Foreskin melanocyte (primary cell): ENCODE measurements at places on chromosomes 1 and 21.

DNA sequence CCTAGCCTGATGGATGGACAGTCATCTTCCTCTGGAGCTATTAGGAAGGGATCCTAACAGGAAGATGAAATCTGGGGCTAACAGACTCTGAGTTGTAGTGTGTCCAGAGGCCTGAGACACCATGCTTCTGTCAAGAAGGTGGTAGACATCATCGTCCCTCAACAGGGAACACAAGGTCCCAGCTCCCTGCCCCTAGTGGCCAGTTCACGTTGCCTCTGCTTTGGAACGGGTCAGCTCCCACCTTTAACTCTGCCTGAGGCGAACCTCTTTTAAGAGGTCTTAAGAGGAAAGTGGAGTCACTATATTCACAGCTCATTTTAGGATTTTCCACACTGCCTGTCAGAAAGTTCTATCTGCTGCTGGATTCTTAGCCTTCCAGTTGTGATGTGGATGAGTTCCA lies 28.3 kb downstream of the LRRC71 start:
- no peak for DNase-seq

DNA sequence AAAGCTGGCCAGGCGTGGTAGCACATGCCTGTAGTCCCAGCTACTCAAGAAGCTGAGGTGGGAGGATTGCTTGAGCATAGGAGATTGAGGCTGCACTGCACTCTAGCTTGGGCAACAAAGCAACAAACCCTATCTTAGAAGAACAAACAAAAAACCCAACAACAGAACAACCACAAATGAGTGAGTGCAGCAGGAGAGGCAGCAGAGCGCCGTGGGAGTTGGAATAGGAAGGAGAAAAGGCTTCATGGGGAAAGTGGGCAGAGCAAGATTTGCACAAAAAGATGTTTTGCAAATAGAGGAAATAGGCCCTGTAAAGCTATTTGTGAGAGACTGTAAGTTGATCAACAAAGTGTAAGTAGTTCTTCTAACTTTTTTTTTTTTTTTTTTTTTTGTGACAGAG lies 19.6 kb downstream of the SMAP2 start:
- no peak for DNase-seq

DNA sequence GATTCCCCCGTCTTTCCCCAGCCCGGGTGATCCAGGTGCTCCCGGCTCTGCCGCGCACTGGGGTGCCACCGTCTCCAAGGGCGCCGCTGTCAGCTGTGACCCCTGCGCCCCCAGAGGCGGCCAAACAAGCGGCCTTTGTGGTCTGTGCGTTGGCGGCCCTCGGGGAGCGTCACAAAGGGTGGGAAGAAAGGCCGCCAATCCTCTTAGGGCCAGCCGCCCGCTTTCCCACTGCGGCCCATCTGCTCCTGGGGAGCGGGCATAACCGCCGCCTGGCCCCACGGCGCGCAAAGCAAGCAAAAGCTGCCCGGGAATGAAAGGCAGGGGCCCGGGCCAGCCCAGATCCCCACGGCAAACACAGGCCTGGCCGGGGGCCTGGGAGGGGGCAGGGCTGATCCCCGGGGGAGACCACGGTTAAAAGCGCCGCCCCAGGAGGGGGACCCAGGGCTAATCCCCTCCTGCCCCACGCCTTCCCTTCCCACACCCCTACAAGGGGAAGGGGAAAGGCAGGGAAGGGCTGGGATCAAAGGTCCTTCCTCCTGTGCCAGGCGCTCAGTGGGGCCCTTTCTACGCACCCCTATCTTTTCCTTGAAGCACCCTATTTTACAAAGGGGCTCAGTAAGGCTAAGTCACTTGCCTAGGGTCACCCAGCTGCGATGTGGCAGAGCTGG lies 24.0 kb downstream of the C1QB start:
- DNase-seq, result no peak

DNA sequence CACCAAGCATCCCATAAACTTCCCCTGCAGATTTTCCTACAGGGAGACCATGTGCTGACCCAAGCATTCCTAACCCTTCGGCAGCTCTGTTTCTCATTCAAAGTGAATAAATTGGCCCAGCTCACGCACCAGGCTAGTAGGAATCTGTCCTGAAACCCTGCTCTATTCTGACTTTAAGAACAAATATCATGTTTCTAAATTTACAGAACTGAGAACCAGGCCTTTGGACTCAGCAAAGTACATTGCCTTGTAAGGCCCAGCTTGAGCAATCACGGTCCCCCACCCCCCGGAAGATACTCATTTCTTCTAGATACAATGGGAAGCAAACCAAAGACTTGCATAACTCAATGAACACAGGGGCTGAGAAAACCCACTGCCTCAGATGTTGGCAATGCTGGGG lies 160.1 kb upstream of the NFIA start:
- DNase-seq, result no peak

GRCh38 chr21:29487154-29487553 lies 188.4 kb downstream of the BACH1 start:
- peak; percentile 64 for DNase-seq

- no peak for DNase-seq
Measured at GRCh38 chr1:94670273-94670672, 128.7 kb upstream of the F3 start.

- DNase-seq, result no peak
Measured at GRCh38 chr1:11339346-11340232, 66.6 kb downstream of the UBIAD1 start.
